ENCODE measurements at places on chromosomes 6 and 20.

DNA sequence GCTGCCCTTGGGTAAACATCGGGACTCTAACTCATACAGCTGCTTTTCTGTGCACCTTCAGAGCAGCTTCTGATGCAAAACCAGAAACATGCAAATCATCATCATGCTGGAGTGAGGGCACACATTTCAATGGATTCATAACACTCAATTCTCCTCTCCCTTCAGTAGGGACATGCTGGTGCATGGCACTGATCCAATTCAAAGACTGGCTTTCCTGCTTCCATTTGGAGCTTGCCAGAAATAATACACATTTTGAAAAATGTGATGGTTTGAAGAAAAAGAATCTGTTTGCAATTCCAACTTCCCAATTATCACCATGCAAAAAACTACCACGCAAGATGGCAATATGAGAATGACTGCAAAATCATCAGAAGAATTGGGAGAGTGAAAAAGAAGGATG, 65.2 kb upstream of the PDE10A start:
- no peak for DNase-seq

DNA sequence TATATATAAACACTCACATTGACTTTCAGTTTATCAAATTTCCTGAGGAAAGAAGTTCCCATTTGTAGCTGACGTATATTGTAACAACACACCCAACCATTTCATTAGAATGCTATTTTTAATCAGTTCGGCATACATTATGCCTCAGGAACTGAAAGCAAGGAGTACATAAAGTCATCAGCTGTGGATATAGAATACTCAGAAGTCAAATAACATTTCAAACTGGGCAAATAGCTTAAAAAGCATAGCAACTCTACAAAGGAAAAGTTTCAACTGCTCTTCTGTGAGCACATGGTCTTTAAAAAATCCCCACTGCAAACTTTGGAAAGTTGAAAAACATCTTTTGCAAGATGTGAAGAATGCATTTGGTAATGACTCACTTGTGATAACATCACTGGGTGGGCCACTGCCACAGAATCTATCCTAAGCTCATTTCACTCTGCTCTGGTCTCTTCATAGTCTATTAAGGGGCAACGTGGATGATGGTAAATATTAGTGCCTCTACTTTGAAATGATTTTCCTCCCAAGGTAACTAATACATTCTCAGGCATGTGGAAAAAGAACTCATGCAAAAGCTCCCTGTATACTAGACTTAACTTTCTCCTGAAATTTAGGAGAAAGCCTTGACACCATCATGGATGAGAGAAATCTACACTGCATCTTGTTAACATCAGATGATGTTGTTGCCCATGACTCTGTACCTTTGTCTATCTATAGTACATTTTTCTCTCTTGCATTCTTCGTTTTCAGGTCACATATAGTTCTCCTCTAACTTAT, 49.2 kb downstream of the FYN start:
- DNase-seq: no peak

GRCh38 chr6:30184417-30185031, 21.2 kb downstream of the TRIM15 start:
- DNase-seq: no peak

- DNase-seq: no peak
These were observed 4.2 kb upstream of the HIVEP1 start for GRCh38 chr6:12007887-12008286.

- no peak for DNase-seq
These were observed 39.7 kb upstream of the TULP1 start for GRCh38 chr6:35552285-35552917.

DNA sequence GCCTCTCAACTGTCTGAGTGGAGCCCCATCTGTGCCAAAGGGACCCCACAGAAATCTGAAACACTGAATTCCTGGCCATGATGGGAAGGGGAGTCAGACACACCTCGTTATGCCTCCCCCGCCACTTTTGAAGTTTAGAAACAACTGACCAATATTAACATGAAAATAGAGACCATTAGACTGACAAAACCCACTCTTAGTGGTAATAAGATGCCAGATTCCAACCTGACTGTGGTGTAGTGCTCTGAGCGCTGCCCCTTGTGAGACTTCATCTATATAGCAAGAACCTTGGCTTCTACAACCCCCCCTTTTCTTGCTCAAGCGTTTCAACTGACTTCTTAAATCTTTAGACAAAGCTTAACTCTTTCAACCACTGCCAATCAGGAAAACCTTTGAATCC, 46.1 kb upstream of the UNC93A start:
- DNase-seq: no peak

- DNase-seq: no peak
These were observed 63.7 kb downstream of the JPH2 start for GRCh38 chr20:44123251-44123650.

Measured in DMS79 (cell line).